ENCODE measurements at places on chromosomes 7 and 10.

GRCh38 chr7:990933-991728 is 8.2 kb downstream of the CYP2W1 start:
- no peak for DNase-seq

GRCh38 chr10:101066896-101067355 is 5.1 kb downstream of the KAZALD1 start:
- no peak for DNase-seq

DNA sequence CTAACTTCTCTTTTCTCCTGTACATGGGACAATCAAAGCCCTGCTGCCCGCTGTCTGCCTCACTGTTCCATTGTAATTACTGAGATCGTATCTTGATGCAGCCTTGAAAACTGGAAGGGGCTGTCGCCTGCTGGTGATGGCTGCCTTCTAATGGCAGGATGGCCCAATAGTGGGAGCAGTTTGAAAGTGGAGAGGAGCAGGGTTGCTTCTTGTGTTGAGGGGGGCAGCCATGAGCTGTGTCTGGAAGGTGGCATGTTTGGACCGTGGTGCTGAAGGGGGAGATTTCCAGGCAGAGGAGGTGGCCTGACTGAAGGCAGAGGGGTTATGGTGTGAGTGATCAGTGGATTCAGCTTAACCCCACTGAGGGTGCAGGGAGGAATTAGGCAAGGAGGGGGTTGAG is 8.1 kb downstream of the WDFY4 start:
- DNase-seq: no peak

- DNase-seq: no peak
Observed at GRCh38 chr10:11479300-11479699, 132.2 kb downstream of the USP6NL start.

DNA sequence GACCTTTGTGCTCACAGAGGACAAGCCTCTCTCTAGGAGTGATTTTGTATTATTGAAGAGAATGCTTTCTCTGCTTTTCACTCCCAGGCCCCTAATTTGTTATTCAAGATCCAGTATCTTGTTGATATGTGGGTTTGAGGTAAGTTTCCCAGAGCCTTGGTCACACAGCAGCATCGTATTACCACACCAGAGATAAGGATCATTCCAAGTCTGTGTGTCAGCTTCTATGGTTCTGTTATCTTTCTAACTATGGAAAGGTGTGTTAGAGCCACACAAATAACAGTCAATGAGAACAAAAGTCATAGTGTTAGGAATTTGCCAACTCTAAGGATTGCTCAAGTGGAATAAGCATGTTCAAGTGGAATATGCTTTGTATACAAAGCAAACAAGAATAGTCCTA is 1208.3 kb downstream of the GATA3 start:
- no peak for DNase-seq

DNA sequence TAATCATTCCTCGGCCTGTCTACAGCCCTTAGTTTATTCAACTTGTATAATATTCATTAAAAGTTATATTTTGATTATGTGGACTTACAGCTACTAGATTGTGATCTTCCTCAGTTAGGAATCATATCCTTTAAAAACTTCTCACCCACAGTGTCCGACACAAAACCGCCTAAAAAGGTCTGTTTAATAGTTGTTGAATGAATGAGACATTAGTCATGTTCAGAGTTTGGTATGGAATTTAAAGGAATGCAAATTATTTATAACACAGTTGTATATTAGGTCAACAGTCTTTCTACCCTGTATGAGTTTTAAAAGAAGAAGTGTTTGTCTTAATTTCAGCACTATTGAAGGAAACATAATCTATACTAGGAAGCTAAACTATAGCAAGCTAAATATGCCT is 390.0 kb downstream of the ARL4A start:
- DNase-seq: peak; percentile 19

DNA sequence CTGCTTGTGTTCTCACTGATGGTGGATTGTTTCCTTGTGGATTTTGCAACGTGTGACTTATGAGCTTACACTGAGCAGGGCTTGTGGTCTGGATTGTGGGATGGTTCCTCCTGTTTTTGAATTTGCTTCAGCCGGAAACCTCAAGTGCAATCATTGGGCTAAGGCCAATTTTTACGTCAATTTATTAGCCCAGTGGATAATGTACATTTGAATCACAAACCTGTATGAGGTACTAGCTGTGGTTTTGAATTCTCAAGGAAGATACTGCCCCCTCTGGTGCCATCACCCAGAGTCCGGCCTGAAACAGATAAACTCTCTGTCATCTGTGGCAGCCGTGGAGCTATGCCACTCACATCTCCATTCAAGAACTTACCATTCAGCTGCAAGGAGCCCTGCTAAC is 7.3 kb upstream of the ZNF777 start:
- DNase-seq: no peak

GRCh38 chr10:97647556-97647955 is 7.1 kb downstream of the PI4K2A start:
- peak; percentile 25 for DNase-seq

- DNase-seq: peak; percentile 37
Observed at GRCh38 chr7:877312-878232, 1.2 kb downstream of the GET4 start.

- DNase-seq: peak; percentile 77
Observed at GRCh38 chr10:101779544-101780186, 3.6 kb downstream of the NPM3 start.

DNA sequence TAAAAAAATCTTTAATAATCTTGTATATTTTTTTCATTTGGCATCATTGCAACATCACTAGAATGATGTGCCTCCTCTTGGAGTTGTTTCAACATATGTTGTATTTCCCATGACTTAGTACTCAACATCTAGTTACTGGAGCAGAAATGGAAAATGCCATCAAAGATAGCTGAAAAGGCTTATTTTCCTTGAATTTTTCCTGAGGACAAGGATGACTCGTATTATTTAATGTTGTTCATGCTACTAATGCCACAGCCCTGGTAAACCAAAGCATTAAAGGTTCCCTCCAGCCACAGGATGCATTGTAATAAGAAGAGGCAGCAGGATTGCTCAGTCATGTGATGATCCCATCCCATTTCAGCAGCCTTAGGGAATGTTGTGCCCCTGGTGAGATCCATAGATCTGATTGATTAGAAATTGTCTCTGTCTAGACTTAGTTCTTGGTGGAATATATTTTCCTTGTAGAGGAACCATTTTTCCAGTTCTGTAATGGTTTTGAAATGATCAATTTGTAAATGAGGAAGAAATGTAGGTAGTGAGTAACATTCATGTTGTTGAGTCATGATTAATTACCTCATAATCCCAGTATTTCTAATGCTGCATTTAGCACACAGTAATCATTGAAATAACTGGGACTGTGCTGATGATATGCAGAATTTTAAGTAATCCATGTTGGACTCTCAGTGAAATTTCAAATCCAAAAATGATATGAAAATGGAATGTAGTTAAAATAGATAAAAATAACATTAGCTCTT is 91.3 kb upstream of the SMIM30 start:
- DNase-seq: no peak

DNA sequence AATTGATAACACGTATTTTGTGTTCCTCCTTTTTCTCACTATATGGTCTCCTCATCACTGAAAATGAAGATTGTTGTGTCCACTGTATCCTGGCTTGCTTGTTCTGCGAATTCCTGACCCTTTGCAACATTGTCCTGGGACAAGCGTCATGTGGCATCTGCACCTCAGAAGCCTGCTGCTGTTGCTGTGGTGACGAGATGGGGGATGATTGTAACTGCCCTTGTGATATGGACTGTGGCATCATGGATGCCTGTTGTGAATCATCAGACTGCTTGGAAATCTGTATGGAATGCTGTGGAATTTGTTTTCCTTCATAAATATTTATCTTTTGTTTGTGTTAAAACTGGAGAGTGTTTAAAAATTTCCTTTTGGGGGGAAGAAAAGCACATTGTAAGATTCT is 93.7 kb downstream of the MDFIC start:
- no peak for DNase-seq

Measured in ACHN (cell line).